Naive B cell (primary cell): ENCODE measurements at places on chromosomes 11 and 22. TPM values are rescaled to one million over a fixed set of nuclear protein-coding genes. Genes with fewer than 3 reads are reported as not detected.

The GAS2 gene
- 3.5 TPM for polyA plus RNA-seq

The MS4A6E gene
- polyA plus RNA-seq: not detected

The OR51E2 gene
- polyA plus RNA-seq: not detected

DNA sequence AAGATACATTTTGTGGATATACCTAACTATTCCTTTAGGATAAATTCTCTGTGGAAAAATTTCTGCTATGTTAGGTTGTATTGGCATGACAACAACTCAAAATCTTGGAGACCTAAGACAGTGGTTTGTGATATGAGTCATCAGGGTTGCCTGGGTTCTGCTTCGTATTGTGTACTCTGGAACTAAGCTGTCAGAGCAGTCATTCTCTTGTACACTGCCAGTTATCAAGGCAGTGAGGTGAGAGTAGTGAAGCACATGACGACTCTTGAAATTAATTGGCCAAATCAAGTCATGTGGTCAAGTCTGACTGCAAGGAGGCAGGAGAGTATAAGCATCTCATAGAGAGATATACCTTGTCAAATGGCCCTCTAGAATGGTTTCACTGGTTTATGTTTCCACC is 104.4 kb downstream of the FANCF start:
- no peak for DNase-seq

The UPK2 gene
- not detected for polyA plus RNA-seq

DNA sequence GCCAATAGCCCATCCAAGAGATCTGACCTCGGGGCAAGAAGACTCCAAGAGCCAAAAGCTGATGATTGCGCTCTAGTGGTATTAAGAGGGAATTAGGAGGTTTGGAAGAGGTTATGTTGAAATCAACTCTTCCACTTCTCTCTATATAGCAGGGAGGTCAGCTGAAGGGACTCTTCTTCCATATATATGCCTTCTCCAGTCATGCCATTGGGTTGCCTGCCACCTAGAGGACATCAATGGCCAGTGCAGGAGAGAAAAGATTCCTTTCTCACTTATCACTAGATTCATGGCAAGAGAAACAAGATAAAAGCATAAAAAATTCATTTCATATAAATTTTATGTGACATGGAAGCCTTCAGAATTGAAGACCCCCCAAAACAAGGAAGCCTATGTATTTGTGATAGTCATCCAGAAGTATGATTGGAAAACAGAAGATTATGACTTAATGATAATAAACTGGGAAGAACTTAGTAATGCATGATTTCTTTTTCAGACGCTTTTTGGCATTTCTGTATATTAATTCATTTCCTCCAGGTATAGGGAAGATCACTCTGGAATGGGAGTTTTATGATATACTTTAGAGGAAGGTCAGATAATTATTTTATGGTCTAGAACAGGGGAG is 435.1 kb upstream of the DDI1 start:
- DNase-seq: no peak

The BEST1 gene
- polyA plus RNA-seq: 2.7 TPM

DNA sequence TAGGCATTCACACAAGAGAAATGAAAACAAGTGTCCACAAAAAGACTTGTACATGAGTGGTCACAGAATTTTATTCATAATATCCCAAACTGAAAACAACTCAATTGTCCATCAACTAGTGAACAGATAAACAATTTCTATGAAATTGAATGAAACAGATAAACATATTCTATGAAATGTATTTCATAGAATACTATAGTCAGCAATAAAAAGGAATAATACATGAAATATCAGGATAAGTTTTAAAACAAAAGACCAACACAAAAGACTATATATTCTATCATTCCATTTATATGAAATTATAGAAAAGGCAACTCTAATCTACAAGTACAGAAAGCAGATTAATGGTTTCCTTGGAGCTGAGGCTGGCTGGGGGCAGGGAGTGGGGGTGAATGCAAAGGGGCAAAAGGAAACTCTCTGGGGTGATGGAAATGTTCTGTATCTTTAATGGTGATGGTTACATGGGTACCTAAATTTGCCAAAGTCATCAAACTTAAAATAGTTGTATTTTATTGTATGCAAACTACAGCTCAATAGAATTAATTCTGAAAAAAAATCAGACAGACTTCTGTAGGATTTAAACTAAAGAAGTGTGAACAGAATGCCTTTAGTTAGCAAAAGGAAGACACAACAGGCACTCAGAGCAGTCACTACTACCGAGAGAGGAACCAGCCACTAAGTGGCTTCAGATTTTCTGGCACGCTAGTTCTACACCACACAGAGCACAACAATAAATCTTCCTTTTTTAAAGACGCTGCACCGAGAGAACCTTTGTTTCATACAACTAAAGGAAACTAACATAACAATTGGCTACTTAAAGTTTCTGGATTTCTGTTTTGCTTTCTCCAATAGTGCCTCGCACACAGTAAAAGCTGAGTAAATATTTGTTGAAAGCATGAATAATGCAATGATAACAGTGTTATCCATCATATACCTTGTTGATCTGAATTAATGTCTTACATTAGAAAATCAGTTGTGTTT is 15.4 kb downstream of the CCDC34 start:
- DNase-seq: no peak

DNA sequence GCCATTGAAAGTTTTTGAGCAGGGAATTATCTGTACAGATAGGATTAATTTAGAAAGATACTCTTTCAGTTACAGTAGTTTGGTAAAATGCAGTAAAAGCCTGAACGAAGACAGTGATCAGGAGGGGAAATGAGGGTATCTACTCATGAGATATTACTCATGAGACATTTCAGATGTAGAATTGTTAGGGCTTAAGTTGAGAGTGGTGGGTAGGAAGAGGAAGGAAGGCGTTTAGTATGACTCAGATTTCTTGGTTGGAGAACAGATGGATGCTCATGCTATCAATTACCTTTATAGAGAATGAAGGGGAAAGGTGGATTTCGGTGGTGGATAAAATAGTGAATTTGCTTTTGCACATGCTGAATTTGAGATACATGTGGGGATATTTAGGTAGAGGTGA is 15.8 kb downstream of the CCDC81 start:
- no peak for DNase-seq

DNA sequence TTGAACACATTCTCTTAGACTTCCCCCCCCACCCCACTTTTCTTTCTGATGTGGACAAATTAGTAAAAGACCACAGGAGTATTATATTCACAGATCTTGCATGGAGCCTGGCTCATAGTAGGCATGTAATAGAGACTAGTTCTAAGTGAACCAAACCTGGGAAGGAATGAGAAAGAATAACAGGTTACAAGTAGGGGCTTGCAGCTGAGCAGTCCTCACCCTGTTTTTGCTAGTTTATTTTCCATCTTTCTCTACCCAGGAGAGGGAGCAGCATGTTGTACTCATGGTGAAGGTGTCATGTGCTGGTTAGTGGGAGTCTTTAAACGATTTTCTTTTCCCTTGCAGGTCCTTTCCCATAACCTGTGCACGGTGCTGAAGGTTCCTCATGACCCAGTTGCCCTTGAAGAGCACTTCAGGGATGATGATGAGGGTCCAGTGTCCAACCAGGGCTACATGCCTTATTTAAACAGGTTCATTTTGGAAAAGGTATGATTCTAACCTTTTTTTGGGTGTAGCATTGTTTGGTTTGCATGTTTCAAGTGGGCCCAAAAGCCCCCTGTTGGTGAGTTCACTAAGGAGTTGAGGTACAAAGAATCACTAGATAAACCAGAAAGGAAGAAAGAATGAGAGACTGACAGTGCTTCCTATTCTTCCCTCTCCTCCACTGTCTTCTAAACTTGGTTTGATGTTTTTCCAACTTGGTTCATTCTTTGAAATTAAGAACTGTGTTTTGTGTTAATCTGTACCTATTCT is 30.1 kb downstream of the SWAP70 start:
- DNase-seq: no peak

The FIBIN gene
- not detected for polyA plus RNA-seq

The OR6T1 gene
- not detected for polyA plus RNA-seq

- DNase-seq: no peak
These were observed 97.6 kb downstream of the FAT3 start for GRCh38 chr11:92322225-92322624.

GRCh38 chr11:18723991-18724390 is 2.0 kb downstream of the IGSF22 start:
- no peak for DNase-seq

The GSTT2B gene
- not detected for polyA plus RNA-seq

DNA sequence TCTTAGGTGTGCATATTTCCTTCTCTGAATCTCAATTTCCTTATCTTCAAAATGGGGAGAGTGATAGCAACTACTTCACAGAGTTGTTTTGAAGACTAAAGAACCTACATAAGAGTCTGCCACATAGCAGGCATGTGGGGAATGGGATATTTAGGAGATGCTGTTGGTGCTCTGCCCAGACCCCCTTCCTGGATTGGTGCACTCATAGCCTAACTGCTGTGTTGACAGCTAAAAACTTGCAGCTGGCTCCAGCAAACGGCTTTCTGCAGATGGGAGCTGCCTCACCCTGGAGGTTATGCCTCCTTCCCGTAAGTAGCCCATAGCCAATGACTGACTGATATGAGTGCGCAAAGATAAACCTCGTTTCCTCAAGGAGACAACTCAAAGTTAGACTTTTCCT is 106.1 kb downstream of the CD44 start:
- DNase-seq: no peak

DNA sequence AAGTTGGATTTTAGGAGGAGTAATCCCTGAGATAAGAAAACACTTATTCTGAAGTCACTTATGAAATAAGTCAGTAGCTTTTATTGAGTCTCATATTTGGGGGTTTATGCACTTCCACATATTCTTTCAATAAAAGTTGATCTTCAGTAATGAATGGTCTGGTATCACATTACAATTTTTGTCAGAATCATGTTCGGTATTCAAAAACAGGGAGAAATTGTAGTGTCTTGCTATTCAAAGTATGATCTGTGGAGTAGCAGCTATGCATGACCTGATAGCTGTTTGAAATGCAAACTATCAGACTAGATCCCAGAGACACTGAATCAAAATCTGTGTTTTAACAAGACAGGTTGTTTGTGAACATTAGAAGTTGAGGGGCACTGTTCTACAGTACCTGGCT is 857.6 kb downstream of the METTL15 start:
- DNase-seq: no peak

The KRTAP5-11 gene
- not detected for polyA plus RNA-seq

The OR10AG1 gene
- not detected for polyA plus RNA-seq

The RNF169 gene
- polyA plus RNA-seq: 1.4 TPM

- DNase-seq: no peak
These were observed 26.6 kb downstream of the ATG16L2 start for GRCh38 chr11:72840780-72841179.

GRCh38 chr22:20130319-20130718 is 1.3 kb upstream of the ZDHHC8 start:
- no peak for DNase-seq

DNA sequence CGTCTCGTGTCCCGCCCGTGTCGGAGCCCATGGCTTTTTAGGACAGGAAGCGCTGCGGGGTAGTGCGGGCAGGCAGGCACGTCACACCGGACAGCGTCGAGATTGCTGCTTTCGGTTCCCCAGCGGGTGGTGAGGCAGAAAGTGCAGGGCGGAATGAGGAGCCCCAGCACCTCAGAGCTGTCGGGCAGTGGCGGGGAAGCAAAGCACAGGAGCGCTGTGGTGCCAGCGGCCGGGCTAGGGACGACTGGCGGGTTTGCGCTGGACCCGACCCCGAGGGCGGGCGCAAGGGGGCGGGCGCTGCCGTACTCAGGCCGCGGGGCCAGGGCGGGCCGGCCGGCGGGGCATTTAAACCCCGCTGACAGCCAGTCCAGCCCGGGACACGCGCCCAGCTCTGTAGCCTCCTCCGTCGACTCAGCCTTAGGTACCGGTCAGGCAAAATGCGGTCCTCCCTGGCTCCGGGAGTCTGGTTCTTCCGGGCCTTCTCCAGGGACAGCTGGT is at the start of gene SLC37A2:
TSS of gene SLC37A2 (plus strand) at position 375 of the 498 bp plus-strand sequence. CDS start at position 438, 63 bp downstream.
- DNase-seq: peak; percentile 70

DNA sequence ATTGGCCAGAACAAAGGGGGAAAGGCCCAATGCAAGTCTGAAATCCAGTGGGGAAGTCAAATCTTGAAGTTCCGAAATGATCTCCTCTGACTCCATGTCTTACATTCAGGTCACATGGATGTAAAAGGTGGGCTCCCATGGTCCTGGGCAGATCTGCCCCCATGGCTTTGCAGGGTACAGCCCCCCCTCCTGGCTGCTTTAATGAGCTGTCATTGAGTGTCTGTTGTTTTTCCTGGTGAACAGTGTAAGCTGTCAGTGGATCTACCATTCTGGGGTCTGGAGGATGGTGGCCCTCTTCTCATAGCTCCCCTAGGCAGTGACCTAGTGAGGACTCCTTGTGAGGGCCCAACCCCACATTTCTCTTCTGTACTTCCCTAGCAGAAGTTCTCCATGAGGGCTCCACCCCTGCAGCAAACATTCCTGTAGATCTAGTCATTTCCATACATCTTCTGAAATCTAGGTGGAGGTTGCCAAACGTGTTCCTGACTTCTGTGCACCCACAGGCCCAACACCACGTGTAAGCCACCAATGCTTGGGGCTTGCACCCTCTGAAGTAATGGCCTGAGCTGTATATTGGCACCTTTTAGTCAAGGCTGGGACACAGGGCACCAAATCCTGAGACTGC is 9.3 kb downstream of the CARD18 start:
- no peak for DNase-seq

The ELMOD1 gene
- not detected for polyA plus RNA-seq

DNA sequence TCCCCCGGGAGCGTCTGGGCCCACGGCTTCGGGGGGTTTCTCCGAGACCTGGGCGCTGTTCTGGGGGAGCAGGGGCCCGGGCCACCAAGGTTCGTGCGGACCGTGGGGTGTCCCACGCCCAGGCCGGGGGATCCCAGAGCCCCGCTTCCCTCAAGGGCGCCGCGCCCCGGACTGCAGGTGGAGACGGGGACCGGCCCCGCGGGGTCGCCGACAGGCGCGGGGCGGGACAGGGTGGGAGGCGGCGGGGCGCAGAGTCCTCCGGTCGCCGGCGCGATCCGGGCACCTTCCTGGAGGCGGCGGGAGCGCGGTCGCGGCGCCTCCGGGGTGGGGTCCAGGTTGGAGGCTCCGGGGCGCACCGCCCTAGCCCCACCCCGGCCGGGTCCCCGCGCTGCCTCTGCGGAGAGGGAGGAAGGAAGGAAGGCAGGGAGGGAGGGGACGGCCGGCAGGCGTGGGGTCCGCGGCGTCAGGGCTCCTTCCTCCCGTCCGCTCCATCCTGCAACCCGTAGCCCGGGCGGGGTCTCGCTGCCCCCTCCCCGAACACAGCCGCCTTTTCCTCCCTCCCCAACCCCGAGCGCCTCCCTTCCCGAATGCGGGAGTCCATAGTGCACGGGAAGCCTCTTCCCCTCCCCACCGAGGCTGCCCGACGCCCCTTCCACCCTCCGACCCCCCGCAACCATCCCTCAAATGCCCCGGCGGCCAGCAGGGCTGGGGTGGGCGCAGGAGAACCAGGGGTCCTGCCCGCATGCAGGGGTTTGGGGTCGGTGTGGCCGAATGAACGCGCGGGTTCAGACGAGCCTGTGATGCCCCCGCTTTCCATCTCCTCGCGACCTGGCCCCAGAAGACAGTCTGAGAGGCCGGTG is 4.3 kb upstream of the ZBED4 start:
- DNase-seq: no peak
